ENCODE measurements at places on chromosomes 13 and 19. TPM values are rescaled to one million over a fixed set of nuclear protein-coding genes. Genes with fewer than 3 reads are reported as not detected.

- DNase-seq = peak; percentile 97
Measured at GRCh38 chr13:110108348-110109139, 198.4 kb downstream of the COL4A1 start.

The ERFL gene
- under 0.01 TPM for total RNA-seq

DNA sequence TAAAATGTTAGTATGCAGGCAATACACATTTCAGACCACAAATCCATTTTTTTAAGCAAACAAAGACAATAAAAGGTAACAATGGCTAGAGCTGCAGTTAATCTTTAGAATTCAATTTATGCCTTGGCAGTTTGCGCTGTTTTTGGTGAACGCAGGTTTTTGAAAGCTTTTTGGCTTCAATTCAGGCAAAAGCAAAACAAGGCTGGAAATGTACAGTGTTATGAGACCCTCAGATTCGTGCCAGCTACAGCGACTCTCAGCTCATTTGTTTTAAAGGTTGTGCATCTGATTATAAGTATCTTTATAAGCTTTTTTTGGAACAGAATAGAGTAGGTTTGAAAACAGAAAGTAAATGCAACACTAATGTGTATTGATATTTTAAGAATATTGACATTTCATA is 63.6 kb upstream of the SOX1 start:
- DNase-seq = no peak

DNA sequence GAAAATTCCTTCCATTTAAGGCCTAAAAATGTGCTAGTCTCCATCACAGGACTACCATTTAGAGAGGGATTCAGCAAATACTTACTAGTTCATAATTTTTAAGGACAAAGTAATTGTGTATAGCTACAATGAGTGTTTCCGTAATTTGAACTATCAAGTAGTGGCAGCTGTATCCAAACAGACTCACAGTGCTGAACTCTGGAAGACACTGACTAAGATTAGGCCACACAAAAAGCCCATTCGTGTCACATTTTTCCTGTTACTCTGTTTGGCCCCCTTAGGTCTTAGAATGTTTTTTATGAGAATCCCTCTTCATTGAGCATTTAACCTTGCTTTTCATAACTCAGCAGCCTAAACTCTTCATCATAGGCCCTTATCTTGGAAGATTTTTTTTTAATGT is 731.2 kb upstream of the PCDH9 start:
- DNase-seq = no peak

DNA sequence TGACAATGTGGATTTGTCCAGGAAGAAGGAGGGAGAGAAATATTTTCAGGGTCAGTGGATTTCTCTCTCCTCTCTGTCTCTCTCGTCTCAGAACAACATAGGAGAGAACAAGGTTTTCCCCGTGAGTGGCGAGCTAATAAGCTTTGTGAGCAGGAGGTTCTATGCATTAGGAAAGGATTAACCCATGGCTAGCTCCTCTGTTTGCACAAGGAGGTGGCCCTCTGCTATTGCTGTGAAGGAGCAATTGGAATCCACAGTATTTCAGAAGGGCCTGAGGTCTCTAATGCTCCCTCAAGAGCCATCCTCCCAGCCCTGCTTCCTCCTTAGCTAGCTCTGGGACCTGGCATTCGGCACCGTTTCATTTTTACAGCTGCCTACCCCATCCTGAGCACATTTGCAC is 288.9 kb upstream of the MAB21L1 start:
- DNase-seq = no peak

GRCh38 chr13:78786459-78786858 is 127.5 kb upstream of the OBI1 start:
- DNase-seq = no peak

The ZNF878 gene
- total RNA-seq = 0.29 TPM

DNA sequence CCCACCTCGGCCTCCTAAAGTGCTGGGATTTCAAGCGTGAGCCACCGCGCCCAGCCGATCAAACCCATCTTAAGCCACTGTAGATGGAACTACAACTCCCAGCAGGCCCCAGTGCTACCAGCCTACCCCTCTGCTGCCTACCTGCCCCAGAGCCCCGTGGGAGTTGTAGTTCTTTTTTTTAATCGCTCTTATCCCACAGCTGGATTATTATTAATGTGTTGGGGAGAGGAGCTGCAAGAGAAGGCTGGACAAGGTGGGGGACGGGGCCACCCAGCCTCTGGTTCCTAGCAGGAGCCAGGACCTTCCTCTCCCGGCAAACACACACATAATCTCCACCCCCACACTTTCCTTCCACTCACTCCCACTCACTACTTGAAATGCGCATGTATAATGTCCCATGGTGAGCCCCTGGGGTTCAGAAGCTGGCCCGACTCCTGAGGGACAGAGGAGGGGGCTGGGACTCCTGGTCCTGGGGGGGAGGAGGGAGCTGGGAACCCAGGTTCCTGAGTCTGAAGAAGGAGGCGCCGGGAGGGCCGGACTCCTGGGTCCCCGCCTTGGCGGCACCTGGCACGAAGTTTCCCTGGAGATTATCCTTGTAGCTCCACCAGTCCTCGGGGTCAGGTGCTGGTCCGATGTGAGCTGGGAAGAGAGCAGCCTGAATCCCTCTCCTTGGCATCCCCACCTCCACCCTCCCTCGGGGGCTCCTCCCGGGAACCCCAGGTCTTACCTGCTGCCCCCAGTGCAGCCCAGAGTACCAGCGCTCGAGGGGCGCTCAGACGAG is 958 bp downstream of the CA11 start:
- peak; percentile 91 for DNase-seq

DNA sequence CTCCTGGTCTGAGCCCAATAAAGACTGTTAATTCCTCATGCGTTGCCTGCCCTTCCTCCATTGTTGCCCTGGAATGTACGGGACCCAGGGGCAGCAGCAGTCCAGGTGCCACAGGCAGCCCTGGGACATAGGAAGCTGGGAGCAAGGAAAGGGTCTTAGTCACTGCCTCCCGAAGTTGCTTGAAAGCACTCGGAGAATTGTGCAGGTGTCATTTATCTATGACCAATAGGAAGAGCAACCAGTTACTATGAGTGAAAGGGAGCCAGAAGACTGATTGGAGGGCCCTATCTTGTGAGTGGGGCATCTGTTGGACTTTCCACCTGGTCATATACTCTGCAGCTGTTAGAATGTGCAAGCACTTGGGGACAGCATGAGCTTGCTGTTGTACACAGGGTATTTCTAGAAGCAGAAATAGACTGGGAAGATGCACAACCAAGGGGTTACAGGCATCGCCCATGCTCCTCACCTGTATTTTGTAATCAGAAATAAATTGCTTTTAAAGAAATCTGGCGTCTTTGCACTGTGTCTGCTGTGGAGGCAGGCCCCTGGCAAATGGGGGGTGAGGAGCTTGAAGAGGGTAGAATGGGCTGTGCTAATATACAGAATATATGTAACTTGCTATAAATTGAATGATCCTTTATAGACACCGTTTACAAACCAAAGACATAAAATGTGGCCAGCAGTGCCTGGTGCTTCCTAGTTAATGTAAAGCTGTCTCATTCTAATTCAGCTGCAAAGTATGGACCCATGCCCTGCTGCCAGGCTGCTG is 4.2 kb upstream of the RPS11 start:
- DNase-seq = no peak

DNA sequence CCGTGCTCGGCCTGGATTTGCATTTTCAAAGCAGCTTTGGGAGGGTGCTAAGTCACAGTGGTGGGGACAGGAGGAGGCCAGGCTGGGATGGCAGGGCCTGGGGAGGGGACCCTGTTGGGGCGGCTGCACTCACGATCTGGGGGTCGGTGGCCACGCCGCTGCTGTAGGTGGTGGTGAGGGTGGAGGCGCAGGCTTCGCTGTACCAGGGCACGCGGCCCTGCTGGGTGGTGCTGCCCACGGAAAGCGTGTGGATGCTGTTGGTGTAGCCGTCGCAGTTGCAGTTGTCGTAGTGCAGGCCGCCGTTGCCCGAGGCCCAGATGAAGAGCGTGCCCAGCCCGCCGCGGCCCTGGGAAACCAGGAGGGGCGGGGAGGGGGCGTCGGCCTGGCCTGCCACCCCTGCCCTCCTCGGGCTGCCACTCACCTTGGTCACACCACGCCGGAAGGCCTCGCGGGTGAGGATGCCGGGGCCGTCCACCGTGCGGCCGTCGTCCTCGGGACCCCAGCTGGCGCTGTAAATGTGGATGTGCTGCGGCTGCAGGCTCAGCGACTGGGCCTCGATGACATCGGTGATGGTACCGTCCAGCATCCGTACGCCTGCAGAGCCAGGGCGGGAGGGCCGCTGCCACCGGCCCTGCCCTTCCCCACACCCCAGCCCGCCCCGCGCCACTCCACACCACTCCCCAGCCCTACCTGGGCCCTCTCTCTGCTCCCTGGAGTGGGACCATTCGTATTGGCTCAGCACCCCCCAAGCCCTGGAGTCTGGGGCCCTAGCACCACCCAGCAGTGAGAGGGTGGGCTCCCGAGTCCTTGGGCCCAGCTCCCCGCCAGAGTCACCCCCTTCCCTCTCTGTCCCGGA is 3.2 kb downstream of the PCSK4 start:
- peak; percentile 76 for DNase-seq

DNA sequence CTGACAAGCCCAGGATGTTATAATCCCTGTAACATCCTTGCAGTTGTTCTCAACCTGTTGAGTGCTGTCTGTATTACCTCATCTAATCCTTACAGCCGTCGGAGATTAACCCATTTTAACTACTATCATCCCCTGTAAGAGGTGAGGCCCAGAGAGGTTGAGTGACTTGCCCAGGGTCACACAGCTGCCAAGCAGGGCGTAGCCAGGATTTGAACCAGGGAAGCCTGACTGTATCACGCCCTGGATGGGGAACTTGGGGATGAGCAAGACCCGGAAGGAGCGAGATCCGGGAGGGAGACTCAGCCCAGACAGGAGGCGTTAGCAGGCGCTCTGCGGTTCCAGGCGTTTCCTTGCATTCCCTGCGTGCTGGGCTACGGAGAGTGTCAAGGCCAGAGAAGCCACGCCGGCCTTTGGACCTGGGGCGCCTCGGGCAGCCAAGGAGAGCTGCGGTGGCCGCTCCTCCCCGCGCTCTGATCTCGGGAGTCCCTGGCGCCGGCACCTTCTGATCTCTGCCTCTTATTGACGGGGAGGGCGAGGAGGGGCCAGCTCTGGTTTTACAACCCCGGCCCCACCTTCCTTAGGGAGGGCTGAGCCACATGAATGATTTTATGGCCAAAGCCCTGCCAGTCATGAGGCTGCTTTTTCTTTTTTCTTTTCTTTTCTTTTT is 6.2 kb downstream of the SULT2B1 start:
- peak; percentile 96 for DNase-seq

DNA sequence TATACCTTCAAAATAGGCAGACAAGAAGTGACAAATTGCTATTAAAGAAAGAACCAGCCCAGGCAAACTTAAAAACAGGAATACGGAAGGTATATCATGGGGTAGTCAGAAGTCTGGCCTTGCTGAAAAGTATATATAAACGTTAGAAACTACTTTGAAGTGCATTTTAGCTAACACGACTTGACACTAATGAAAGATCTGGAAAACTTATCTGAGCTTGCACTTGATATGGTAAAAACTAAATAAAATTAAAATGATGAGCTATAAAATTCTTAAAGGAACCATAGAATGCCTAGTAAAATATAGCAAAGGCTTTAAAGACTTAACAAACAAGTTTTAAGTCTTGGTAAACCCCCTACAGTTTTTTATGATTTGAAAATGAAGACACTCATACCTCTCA is 795.3 kb upstream of the PCDH20 start:
- no peak for DNase-seq

GRCh38 chr13:69617587-69617986 is 490.0 kb upstream of the ATXN8OS start:
- no peak for DNase-seq

Data from osteoblast (primary cell).